ENCODE measurements at places on chromosomes 11 and 22.

GRCh38 chr11:35875466-35875865, 68.4 kb upstream of the LDLRAD3 start:
- DNase-seq, result no peak

GRCh38 chr22:28994522-28994921, 67.1 kb downstream of the C22orf31 start:
- DNase-seq, result no peak

DNA sequence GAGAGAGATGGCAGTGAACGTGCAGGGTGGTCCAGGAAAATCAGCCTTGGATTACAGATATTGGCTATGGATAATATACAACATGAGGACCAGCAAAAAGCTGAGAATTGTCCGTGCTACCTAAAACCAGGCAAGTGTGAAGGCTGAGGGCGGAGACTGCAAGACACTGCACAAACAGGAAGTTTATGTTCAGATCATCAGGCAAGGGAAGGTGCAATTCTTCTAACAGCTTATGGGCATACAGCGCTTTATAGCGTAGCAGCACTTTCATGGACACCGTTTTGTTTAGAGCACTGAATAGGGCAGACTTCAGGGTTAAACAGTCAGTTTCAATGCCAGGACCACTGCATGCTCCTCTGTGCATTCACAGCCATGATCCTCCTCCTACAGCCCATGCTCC, 93.1 kb upstream of the TMEM45B start:
- no peak for DNase-seq

- no peak for DNase-seq
Measured at GRCh38 chr11:60263402-60263801, 17.1 kb upstream of the MS4A4A start.

- DNase-seq, result no peak
Measured at GRCh38 chr11:134584706-134585445, 172.8 kb upstream of the B3GAT1 start.

- DNase-seq, result peak; percentile 62
Measured at GRCh38 chr22:43945632-43946383, 9.4 kb upstream of the SAMM50 start.

DNA sequence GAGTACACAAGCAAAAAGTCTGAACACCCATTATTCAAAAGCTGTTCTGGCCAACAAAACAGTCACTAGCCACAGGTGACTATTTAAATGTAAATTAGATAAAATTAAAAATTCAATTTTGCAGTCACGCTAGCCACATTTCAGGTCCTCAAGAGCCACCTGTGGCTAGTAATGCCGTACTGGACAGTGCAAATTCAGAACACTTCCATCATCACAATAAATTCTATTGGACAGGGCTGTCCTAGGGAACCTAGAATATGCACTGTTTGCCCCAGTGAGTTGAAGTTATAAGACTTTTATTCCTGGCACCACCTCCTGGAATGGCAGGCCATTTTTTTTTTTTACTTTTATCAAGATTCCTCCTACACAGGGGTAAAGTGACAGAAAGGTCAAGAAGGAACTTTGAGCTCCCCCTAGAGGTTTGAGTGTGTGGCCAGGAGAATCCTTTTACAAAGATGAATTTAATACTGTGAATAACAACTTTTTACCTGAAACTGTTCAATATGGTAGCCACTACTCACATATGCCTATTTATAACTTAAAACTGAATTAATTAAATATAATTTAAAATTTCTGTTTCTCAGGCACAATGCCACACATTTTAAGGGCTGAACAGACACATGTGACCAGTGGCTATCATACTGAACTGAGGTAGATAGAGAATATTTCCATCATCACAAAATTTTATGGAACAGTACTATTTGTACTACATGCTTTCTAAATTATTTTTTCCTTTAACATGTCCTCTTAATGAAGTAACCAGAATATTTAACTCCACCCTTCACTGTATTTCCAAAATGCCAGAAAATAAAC, 6.5 kb downstream of the MSANTD2 start:
- DNase-seq, result peak; percentile 82

DNA sequence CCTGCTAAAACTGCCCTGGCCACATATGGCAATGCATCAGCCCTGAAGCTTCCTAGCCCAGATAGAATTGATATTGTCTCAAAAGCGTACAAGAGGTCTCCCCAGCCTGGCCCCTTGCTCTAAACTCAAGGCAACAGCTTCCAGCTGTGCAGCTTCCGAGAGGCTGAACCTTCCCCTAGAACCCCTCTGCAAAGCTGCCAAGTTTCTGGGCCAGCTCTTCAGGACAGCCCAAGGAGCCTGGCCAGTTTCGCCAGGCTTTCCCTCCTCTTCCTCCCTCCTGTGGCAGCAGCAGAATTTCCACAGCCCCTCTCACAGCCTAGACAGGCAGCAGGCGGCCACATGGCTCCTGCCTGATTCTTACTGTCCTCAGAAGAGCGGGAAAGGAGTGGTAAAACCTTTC, 34.5 kb downstream of the NUMA1 start:
- no peak for DNase-seq

GRCh38 chr11:115180272-115180671, 323.9 kb downstream of the CADM1 start:
- DNase-seq, result no peak

DNA sequence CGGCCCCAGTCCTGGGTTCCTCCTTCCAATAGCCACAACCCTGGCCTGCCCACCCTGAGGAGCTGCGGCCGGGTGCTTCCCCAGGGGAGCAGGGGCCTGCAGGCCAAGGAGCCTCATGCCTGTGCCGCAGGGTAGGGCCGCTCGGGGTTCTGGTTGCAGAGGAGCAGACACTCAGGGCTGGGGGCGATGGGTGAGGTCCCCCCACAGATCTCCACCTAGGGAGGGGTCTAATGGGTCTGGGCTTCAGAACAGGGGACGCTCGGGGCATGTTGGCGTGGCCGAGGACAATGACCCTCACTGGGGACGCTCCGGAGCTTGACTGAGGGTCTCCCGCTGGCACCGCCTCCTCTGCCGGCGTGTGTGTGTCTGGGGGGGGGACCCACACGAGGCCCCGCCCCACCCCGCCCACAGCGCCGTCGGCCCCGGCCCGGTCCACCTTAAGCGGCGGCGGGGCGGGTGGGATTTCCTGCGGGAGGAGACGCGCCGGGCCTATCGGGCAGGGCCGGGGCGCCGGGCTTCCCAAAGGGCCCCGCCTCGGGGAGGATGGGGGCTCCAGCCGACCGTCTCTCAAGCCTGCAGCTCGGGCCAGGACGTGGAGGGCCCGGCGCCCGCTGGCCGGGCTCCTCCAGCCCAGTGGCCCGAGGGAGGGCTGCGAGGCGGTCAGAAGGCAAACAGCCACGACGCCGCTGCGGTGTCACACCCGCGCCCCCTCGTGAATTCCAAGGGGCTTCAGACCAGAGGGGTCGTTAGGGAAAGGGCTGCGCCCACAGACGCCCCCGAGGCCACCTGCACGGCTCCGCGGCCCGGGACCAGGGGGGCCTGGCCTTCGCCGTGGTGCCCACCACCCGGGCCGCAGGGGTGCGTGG, 640 bp upstream of the ZDHHC8 start:
- peak; percentile 67 for DNase-seq

- no peak for DNase-seq
Measured at GRCh38 chr11:64524158-64524527, 66.9 kb upstream of the SLC22A12 start.

- DNase-seq, result peak; percentile 77
Measured at GRCh38 chr11:104254347-104254746, 90.4 kb upstream of the PDGFD start.

DNA sequence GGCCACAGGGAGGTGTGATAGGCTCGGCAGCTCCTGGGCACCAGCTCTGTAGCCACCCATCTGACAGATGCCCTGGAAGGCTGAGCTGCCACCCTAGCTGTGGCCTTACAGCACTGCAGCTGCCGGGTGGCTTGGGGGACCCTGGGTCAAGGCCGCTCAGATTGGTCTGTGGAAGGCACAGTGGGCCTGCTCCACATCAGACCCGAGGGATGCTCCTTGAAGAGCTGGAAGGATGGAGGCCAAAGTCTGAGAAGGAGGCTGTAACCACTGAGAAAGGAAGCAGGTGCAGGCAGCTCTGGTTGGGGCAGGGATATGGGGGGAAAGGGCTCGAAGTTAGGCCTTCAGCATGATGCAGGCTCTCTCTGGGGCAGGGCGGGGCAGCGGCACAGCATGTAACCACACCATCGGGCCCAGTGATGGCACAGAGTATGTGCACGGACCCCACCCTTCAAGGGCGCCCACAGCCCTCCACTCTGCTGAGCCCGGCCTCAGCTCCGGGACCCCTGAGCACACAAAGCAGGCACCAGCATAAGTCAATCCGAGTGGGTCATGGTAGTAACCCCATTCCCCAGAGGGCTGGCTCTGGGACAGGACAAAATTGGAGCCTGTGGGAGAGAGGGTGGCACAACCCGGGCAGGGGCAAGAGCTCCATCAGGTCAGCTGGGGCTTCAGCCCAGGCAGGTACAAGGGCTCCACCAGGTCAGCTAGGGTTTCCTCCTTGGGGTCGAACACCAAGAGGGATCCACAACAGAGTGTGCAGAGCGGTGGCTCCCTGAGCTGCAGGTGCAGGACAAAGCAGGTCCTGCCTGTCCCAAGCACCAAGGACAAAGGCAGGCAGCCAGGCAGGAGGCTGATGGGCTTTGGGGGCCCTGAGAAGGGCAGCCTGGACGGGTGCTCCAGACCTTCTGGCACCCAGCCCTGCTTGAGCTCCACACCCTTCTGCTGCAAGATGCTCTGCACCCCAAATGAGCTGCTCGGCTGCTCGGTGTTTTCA, 1511.1 kb downstream of the BRD1 start:
- no peak for DNase-seq

- no peak for DNase-seq
Measured at GRCh38 chr11:75852406-75853017, 37.5 kb downstream of the UVRAG start.

DNA sequence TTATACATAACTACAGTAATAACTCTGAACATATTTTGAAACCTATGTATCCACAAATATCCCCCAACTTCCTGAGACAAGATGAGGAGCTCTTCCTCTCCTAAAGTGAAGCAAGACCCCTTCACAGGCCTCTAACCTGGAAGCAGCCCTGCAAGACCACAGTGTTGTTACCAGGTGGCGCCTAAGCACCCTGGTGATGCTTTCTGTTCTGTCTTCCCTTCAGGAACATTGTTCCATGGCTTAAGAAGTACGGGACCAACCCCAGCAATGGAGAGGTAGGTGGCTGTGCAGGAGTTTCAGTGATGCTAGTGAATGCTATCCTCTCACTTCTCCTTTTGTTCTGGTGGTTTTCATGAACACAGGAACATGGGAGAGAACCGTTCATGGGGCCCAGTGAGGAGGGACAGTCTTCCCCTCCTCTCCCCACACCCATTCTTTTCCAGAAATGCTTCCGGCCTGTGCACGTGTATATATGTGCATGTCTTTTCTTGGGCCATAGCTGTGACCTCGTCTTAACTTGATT, 6.4 kb downstream of the PPIL2 start:
- no peak for DNase-seq

- no peak for DNase-seq
Measured at GRCh38 chr22:27970596-27971220, 51.7 kb upstream of the PITPNB start.
